ENCODE measurements at places on chromosomes 7 and 10.

GRCh38 chr10:86255405-86256251 lies 111.0 kb downstream of the GRID1 start:
- no peak for DNase-seq

DNA sequence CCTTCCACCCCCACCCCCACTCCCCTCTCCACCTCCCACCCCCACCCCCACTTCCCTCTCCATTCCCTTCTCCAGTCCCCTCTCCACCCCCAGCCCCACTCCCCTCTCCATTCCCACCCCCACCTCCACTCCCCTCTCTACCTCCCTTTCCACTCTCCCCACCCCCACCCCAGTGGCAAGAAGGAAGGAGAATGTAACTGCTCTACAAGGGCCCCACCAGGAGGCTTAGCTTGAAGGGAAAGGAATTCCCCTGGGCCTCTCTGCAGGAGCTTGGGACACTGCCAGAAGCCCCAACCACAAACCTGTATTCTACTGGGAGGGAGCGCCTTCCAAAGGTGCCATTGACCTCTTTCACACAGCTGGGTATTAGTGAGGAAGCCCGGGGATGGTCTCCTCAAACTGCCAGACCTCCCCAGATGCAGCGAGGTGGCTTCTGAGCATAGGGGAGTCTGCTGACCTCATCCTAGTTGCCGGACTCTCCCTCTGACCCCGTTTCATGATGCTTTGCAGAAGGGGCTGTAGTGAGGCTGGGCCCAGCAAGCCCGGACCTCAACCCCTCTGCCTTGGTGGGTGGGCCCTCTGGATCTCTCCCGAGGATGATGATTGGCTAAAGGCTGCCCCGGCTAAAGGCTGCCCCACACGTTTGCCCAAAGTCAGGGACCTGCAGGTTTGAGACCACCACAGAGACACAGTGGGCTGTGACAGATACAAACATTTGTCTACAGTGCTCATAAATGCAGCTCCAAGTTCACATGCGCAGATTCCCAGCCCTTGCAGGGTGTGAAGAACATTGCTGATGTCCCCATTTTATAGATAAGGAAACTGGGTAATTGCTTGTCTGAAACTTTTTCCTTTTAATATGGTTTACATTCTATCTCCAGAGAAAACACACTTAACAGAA lies 2.9 kb downstream of the DEPP1 start:
- DNase-seq = peak; percentile 82

- peak; percentile 44 for DNase-seq
These were observed 8.0 kb downstream of the CALHM3 start for GRCh38 chr10:103470761-103471653.

DNA sequence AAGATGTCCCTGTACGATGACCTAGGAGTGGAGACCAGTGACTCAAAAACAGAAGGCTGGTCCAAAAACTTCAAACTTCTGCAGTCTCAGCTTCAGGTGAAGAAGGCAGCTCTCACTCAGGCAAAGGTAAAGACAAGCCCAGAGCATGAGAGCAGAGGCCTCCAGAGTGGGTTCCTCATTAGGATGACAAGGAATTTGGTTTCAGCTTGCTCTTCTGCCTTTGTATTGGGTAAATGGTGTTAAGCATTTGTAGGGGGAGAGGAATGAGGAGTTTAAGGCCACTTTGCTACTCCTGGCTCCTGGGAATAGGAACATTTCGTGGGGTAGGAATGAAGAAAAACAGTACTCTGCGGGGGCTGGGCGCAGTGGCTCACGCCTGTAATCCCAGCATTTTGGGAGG lies 8.2 kb downstream of the RBM17 start:
- no peak for DNase-seq

DNA sequence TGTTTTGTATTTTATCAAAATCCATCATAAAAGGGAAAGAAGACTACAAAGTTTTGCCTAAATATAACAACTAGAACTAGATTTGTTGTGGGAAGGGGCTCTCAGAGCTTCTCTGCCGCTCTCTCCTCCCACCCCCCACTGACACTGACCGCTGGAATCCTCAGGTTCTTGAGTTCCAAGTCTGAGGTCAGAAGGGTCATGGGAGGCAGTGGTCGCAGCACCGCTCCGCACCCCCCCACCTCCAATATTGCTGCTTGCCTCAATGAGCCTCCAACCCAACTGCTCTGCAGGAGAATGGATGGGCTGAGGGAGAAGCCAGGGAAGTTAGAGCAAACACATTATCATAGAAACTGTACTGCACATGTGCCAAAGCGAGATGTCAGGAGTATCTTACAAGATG lies 359.4 kb downstream of the GRID1 start:
- no peak for DNase-seq

GRCh38 chr7:73451780-73452398 lies 18.3 kb downstream of the FZD9 start:
- DNase-seq = peak; percentile 82

GRCh38 chr7:127021019-127021738 lies 231.6 kb downstream of the GRM8 start:
- no peak for DNase-seq

DNA sequence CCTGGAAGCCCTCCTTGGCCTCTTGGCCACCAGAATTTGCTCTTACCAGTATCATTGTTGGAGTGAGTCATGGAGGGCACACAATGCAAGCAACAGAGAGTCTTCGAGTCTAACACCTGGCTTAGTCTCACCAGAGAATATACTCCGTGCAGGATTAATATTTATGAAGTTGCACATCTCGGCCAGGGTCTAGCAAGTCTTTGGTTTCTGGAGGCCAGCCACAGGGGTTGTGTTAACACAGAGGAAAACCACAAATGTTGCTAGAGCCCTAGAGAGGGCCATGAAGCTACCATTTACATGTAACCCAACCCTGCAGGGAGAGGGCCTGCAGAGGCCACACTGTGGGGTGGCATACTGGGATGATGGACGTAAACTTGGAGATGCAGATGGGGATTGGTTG lies 71.8 kb downstream of the MTPN start:
- no peak for DNase-seq

DNA sequence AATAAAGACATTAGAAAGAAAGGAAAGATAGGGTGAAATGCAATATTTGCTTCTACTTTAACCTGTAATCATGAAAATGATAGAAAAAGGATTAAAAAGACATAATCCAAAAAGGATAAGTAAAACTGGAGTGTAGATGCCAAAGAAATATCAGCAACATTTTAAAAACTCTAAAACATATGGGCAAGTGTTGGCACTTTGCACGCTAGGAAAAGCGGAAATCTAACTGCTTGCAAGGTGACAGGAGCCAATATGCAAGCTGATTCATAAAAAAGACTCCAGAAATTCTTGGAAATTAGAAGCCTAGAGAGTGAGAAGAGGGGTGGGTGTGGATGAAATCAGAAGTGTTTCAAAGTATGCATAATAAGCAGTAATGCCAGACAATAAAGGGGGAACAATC lies 161.1 kb downstream of the SEMA3E start:
- no peak for DNase-seq

GRCh38 chr7:23183279-23184012 lies 1.6 kb downstream of the NUP42 start:
- no peak for DNase-seq

- peak; percentile 98 for DNase-seq
These were observed 53.7 kb downstream of the SLC16A12 start for GRCh38 chr10:89481662-89482061.

- DNase-seq = no peak
These were observed 25.6 kb upstream of the DLX6 start for GRCh38 chr7:96979551-96980276.

DNA sequence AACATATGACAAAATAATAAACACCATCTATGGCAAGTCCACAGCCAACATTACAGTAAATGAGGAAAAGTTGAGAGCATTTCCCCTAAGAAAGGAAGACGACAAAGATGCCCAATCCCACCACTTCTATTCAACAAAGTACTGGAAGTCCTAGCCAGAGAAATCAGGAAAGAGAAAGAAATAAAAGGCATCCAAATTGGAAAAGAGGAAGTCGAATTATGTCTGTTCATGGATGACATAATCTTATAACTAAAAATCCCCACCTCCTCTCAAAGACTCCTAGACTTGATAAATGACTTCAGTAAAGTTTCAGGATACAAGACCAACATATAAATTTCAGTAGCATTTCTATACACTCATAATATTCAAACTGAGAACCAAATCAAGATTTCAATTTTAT lies 288.5 kb upstream of the POT1 start:
- DNase-seq = no peak

GRCh38 chr10:100508691-100509150 lies 10.9 kb downstream of the SEC31B start:
- peak; percentile 72 for DNase-seq

GRCh38 chr10:11170993-11171851 lies 153.6 kb downstream of the CELF2 start:
- DNase-seq = no peak

DNA sequence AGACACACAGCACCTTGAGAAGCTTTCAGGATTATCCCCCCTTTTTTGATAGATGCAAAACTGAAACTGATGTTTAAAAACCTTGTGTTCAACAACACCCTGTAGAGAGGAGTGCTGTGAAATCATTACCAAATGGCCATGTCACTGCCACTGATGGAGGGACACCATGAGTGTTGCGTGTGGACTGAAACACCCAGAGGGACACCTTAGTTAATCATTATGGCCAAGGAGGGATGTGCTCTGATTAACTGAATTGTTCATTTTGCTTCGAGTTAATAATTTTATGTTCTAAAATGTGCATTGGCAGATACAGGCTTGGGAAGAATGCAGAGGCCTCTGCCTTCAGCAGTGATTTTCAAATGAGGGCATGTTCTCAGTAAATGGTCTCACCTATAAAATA lies 226.0 kb downstream of the KLF6 start:
- DNase-seq = no peak

DNA sequence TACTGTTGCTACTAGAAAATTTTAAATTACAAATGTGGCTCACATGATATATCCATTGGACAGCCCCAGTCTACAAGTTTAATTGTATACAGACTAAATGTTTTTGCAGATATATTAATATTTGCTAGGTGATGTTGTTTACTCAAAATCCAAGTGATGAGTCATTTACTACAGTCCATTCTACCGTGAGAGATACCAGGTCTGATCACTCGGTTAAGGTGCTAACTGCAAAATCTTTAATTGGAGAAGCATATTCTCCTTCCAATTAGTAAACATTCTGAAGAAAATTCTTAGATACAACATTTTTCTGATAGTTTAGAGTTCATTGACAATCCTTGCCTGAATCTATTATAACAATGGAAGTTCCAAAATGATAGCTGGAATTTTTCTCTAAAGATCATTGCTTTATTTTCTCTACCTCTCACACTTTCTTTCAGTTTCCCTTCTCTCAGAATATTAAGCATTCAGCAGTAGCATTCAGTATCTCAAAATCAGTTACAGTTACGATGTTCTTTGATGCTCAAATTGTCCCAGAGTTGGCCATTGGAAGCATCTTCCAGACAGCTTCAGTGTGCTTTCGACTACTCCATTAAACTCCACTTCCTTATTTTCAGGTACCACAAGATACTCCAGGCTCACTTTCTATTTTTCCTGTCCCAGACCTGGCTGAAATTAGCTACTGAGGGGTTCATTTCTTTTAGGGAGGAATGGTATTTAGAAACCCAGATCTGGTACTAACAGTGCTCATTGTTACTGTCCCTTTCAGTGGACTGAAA lies 2.3 kb downstream of the ABCB1 start:
- no peak for DNase-seq

DNA sequence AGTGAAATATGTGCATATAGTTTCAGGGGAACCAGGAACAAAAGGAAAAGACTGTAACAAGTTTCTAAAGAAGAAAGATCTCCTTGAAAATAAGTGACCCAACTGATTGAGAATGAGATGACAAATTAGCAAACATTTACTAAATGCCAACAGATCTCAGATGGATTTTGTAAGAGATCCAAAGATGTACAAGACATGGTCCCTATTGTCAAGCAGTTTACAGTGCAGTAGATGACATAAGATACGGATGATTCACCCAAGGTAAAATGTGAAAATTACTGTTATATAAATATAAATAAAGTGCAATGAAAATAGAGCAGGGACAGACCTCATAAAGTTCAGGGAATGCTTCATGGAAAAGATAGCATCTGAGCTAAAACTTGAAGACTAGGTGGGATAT lies 121.5 kb upstream of the FZD1 start:
- no peak for DNase-seq

GRCh38 chr10:9957351-9957750 lies 1060.3 kb upstream of the CELF2 start:
- peak; percentile 84 for DNase-seq

GRCh38 chr7:129730159-129730558 lies 118.6 kb downstream of the NRF1 start:
- no peak for DNase-seq

- no peak for DNase-seq
These were observed 106.6 kb downstream of the ACTR3B start for GRCh38 chr7:152866125-152866524.

GRCh38 chr7:88109612-88110011 lies 110.2 kb downstream of the SRI start:
- DNase-seq = no peak

- DNase-seq = peak; percentile 21
These were observed 7.0 kb upstream of the EVX1 start for GRCh38 chr7:27235387-27236311.

GRCh38 chr10:48745662-48746245 lies 61.1 kb downstream of the WDFY4 start:
- no peak for DNase-seq

DNA sequence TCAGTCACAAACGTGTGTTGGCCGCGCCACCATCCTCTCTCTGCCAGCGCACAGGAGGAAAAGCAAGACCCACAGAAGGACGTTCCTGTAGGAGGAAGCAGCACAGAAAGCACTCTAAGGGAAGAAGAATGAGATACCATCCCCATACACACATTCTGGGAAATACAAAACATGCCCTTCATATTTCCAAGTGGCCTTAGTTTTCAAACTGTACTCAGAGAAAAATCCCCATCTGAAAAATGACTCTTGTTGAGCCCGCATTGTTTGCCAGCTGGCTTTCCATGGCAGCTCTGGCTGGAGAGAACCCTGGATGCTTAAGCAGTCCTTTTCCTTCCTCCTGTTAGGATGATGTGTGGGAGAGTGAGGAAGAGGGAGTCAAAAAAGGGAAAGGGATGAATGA lies 33.1 kb downstream of the MTURN start:
- no peak for DNase-seq

DNA sequence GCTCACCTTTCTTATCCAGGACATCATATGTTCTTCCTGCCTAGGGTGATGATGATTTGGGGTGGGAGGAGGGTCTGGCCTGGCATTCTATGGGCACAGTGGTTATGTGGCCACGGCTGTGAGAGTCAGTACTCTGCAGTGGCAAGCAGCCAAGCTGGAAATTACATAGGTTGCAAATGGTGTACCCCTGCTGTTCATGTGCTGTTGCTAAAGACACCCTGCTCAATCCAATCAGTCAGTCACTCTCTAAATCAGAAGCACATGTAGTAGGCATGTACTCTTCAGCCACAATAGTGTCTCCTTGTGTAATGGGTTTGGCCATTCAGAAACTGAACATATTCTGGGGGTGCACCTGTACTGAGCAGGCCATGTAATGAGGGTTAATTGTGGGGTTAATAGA lies 449.1 kb upstream of the ANKRD30A start:
- DNase-seq = no peak

DNA sequence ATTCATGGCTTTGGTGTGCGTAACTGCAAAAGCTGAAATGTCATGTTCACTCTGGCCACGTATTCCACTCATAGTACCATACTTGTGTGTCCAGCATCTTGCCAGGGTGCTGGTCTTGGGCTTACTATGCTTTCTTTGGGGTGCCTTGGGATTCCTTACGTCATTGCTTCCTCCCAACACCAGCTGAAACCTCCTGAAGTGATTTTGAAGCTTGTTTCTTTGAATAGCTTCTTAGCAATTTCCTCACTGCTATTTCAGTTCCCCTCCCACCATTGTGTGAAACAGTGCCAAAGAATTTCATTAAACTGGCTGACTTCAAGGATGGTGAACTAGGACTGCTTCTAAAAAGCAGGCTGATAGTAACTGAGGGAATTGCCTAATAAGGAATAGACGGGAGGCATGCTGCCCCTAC lies 36.9 kb downstream of the ENTPD1 start:
- peak; percentile 98 for DNase-seq

All from fibroblast of pulmonary artery (primary cell).